ENCODE measurements at places on chromosomes 4 and X.

DNA sequence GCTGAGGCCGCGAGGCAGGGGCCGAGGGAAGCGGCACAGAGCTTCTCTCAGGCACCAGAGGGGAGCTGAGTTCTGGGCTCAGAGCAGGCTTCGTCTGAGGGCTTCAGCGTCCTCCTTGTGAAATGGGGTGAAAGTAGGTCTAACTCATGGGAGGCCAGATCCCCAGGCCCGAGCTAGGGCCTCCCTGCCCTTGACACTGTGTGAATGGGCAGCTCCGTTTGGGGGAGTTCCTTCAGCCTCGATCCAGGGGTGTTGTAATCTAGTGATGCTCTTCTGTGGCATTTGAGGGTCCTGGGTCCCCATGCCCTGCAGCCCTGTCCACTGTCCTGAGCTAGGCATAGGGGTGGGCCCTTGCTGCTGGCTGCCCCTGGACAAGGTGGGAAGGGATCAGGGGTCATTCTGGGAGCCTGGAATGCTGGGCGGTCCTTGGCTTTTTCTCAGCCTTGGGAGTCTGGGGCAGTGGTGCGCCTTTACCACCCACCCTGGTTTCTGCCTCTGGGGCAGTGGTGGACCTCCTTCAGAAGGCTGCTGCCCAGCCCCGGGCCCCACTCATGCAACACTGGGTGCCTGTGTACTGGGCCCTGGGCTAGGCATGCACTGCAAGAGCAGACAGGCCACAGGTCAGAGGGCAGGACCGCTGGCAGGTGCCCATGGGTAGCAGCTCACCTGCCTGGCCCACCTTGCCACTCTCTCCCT, 4.1 kb downstream of the SH3BP2 start:
- no peak for DNase-seq

DNA sequence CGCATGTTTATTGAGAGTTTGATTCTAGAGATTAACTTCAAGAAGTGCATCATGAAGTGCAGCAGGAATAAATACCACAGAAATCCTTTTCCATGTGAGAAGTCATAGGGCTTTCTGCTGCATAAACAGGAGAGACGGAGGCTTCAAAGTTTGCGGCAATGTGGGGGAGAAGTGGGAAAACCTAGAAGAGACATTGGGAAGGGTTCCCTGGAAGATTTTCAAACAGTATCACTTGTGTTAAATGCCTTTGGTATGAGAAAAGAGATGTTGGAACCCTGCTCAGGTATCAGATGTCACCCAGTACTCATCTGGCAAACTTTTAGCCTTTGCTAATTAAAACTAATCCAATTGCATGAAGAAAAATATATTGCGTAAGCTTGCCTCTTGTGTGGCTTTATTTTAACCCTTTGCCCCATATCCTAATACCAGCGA, 15.4 kb downstream of the NHS start:
- DNase-seq: no peak

GRCh38 chr4:83178029-83178428, 63.5 kb upstream of the PLAC8 start:
- no peak for DNase-seq

GRCh38 chrX:150334981-150335380, 28.1 kb upstream of the MAMLD1 start:
- DNase-seq: no peak

DNA sequence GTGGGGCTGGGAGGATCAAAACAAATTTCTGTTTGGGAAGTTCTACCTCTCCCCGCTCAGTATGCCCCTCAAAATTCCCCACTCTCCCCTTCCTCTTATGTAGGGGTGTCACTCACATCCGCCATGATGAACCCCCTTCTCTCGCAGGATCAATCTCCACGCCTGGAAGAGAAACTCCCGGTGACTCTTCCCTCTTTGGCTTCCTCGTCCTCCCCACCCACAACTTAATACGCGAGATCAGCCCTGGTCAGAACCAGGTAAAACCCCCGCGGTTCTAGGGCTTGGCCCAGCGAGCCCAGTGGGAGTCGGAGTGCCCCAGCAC, 427 bp downstream of the LAMTOR3 start:
- no peak for DNase-seq

DNA sequence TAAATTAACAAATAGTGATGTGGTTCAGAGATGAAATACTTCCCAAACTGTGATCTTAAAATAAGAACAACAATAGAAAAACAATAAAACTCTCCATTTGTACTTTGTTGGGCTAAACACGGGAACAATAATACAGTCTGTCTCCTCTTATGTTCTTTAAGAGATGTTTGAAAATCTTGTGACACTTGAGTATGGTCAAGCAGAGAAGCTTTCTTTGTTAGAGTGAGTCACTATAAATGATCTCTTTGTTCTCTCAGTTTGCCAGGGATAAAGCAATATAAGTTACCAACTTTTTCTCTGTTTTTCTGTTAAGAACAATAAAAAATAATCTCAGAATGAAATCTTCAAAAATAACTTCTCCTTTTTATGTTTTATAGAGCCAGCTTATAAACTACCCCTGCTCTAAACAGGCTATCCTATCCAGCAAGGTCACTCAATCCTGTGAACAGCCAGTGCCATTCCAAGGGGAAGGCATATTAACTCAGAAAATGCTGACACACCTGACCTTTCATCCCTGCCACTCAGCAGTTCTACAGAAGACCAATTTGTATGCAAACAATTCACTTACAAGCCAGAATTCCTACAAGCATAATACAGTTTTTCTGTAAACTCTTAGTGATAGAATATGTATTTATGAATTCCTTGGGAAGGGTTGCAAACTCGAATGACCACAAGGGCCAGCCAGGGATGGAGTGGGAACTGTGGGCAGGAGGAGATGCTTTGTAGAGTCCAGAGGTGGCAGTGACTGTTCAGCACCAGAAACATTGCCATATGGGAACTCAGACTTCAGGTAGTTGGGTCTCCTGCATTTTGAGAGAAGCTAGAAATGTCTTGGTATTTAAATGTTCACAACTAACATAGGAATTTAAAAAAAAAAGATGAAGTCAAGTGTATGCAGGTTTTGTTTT, 52.2 kb downstream of the AFM start:
- no peak for DNase-seq

- DNase-seq: no peak
These were observed 90.7 kb downstream of the PAPSS1 start for GRCh38 chr4:107629318-107629717.

- DNase-seq: no peak
These were observed 32.6 kb upstream of the SPON2 start for GRCh38 chr4:1204828-1205585.

- no peak for DNase-seq
These were observed 30.5 kb upstream of the CT83 start for GRCh38 chrX:116493271-116493670.

DNA sequence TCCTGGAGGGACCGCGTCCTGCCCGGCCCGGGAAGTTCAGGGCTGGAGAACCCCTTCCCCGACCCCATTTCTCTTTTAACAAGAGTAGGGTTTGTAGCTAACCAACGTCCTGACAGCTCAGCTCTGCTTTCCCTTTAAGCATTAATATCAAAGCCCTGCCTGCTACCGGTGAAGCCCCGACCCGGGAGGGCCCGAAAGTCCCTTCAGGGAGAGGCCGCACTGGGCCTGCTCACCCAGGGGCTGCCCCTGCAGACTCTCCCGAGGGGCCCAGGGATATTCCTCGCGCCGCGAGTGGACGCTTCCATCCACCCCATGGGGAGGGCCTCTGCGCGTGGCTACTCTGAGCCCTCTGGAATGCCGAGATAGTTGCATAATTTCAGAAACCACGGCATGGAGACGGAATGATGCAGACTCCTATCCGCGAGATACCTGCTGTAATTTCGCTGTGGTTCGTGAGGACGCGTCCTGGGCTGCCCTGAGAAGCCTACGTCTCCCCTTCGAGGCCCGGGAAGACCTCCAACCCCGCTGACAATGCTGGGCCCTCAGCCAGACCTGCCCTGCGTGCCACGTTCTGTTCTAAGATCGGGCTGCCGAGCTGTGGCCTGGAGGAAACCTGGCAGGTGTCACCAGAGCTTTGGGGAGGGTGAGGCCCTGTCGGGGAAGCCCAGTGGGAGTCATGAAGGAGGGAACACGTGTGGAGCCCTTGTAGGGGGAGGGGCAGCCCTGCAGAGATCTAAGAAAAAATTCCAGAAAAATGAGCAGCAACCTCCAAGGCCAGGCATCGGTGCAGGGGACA, 999 bp upstream of the CTBP1 start:
- peak; percentile 3 for DNase-seq

DNA sequence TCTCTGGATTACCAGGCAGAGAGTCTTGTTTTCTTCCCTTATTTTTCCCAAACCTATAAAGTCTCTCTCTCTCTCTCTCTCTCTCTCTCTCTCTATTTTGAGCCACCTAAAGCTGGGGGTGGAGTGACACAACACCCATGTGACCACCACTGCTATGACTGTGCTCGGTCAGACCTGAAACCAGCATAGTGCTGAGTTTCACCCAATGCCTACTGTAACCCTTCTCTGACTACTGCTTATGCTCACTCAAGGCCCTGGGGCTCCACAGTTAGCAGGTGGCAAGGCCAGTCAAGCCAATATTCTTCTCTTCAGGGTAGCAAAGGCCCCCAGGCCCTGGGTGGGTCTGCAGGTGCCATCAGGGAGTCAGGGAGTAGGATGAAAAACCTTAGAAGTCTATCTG, 114.7 kb upstream of the ARMCX2 start:
- DNase-seq: no peak

GRCh38 chr4:25835384-25835783, 27.4 kb downstream of the SEL1L3 start:
- DNase-seq: no peak

DNA sequence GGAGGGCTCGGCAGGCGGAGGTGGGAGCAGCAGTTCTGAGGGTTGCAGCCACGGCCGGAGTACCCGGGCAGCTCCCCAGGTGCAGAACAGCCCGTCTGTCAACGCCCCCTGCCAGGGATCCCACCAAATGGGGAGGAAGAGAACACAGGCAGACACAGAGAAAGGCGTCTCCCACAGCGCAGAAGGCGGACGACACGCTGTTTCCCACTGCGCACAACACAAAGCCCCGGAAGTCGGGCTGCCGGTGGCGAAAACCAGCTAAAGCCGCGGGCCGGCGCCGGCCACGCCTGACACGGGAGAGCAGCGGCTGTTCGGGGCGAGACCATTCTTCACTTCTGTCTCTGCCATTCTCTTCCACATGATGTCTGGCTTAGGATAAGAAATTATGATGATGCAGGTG, 31.6 kb downstream of the CTBP1 start:
- DNase-seq: no peak

- no peak for DNase-seq
These were observed 604.6 kb upstream of the FAM241A start for GRCh38 chr4:111540671-111541070.

GRCh38 chrX:31384471-31384870, 312.6 kb upstream of the FTHL17 start:
- no peak for DNase-seq

GRCh38 chrX:55908661-55909212, 191.2 kb downstream of the RRAGB start:
- DNase-seq: peak; percentile 8

GRCh38 chrX:53795576-53795975, 109.1 kb upstream of the HUWE1 start:
- DNase-seq: no peak

- DNase-seq: no peak
These were observed 9.9 kb downstream of the LHFPL1 start for GRCh38 chrX:112669824-112670223.

DNA sequence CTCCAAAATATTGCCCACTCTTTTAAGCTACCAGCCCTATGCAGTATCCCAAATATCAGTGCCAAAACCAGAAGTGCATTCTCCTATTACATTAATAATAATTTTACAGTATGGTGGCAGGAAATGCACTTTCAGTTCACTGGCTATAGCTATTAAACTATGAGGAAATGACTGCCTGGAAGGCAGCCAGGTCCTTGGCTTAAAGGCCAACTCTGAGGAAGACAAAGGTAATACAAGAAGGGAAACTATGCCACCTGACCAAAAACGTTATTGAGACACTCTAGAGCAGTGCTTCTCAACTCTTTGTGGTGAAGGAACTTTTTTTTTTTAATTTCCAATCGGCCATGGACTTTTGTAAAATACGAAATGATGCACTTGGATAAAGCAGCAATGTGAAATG, 133.6 kb upstream of the VAMP7 start:
- DNase-seq: no peak

DNA sequence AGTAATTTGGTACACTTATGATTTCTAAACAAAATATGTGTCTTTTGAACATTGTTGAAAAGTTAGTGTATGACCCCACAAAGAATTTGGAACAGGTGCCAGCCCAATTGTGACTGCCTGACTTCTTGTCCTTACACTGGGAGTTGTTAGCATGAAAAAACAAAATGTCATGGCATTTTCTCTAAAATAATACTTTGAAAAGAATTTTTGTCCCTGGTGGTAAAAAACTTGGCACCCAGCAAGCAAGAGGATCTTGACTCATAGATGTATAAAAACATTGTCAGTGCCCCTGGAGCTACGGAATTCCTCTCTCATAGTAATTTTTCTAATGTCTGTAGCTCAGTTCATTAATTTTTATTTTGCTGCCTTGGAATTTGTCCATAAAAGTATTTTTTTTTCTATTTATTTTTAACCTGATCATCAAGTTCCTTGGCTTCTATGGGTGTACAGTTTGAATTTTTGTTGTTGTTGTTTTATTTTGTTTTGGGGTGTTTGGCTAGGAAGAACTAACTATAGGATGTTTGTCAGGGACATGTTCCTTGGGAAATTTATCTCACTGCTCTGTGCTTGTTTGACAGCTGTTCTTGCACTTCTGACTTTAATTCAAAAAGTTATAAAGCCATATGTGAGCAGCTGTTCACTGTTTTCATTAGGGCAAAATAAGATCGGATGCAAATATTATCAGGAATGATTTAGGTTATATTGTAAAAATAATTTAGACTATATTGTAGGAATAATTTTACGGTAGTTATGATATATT, 95.4 kb upstream of the NUDT6 start:
- DNase-seq: no peak

GRCh38 chrX:40578039-40578695, 2.6 kb upstream of the ATP6AP2 start:
- no peak for DNase-seq

DNA sequence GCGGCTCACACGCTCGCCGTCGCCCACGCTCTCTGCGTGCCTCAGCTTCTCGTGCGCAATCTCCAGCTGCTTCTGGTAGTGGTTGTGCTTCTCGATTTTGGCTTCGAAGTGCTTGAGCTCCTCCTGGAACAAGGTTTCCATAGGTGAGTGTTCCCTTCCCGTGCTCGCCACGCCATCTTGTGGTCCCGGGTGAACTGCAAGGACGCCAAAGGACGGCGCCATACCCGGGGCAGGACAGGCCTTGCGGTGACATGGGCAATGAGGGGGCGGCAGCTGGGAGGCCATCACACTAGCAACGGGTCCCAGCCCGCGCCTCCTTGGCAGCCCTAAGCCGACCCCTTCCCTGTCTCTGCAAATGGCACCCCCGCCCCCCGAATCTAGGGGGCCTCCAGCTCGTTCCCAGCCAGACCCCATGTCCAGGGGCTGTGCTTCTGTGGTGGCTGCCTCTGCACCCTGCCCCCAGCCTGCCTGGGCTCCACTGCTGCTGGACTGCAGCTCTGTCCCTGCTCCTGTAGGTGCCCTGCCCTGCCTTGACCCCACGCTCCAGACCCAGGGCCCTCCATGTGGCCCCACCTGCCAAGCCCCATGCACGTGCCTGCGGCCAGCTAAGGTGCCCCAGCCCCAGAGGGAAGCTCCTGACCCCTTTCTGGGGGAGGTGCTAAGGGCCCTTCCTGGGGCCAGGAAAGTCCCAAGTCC, 17.3 kb downstream of the LRPAP1 start:
- no peak for DNase-seq

GRCh38 chrX:75301060-75301459, 27.2 kb downstream of the UPRT start:
- DNase-seq: no peak

GRCh38 chr4:100849319-100849718, 331.5 kb upstream of the EMCN start:
- DNase-seq: no peak
